ENCODE measurements at places on chromosomes 1 and 21.
A peak's percentile ranks its signal among the peaks of the same experiment; 100 is the strongest.

- peak; percentile 42 for DNase-seq
These were observed 24.7 kb upstream of the POGK start for GRCh38 chr1:166814611-166815010.

DNA sequence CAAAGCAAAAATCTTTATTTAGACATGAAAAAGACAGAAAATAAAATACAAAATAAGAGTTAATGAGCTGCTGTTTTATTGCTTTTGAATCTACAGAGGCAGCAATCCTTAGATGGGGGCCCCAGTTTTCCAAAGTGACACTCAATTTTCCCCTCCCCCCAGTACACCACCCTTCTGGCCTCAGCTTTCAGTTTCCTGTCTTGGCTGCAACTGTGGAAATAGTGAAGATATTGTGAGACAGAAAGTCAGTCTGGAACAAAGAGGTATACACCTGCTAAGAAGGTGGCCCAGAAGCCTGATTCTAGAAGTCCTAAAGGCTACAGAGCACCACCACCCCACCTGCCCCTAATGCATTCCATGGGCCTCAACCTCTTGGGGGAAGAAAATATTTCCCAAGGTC is 1.1 kb upstream of the MTMR11 start:
- no peak for DNase-seq

DNA sequence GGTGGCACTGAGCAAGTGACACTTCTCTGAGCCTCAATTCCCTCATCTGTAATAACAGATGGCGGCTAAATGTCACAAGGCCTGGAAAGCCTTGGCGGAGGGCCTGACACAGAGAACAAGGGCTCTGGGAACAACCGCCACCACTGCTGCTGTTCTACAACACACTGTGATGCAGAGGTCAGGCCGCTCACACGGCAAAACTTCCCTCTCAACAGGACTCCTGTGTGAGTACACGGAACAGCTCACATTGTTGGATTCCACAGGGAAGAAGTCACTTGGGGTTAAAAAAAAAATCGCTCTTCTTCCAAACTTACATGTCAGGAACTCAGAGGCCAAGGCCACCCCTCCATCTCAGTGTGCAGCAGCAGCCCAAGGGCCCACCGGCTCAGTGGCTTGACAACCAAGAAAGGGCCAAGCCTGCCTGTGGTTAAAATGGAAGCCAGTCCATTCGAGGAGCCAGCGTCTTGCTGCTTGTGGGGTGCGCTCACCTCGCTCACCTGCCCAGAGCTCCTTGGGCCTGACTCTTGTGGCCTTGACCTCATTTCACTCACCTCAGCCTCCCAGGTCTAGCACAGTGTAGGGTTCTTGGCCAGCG is 101.1 kb downstream of the RAVER2 start:
- no peak for DNase-seq

GRCh38 chr1:201164645-201165044 is 10.4 kb upstream of the TMEM9 start:
- no peak for DNase-seq

DNA sequence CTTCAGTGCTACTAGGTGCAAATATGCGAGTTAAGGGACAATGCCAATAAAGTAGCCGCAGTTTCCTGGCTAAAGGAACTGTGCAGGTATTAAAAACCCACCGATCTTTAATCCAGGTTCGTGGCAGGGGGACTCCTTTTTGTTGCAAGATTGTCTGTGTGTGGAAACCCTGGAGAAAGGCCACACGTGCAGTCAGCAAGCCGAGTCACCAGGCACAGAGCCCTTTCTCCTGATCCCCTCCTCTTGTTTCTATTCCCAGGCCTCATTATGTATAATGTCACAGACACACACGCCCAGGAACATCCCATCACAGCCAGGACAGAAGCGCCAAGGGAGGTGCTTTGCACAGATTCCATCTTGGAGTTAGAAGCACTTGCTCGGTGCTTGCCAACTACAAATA is 528.9 kb downstream of the KIF26B start:
- DNase-seq = no peak

DNA sequence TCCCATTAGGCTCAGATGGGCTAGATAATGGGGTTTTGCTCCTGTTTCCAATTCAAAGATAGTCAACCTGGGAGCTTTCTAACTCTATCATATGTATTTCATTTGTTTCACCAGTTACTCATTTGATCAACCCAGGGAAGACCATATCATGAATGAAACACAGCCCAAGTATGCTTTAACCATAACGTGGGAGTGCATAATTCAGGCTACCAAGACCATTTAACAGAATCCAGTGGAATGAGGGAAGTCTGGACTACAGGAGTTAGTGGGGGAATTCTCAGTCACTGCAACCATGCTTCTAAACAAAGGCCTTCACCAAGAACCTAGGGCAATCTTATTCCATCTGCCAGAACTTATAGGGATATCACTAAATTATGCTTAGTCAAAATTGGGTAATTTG is 15.0 kb upstream of the SLC16A1 start:
- DNase-seq = no peak

DNA sequence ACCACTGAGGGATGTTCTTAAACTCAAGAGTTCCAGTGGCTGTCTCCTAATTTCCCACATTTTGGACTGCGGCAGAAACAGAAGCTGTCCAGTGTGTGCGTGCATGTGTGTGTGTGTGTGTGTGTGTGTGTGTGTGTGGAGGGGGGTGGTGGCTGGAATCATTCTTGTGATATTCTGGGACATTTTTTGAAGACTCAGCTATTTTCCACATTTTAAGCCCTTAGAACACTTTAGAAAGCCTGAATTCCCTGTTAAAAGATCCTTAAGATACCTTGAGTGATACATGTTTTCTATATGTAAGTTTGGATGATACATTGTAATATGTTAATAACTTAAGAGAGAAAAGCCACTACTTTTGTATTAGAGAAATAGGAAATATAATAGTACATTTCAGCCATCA is 636.4 kb downstream of the PLPP3 start:
- DNase-seq = no peak

GRCh38 chr1:227058321-227058751 is 118.2 kb downstream of the COQ8A start:
- DNase-seq = peak; percentile 32

GRCh38 chr1:207873055-207873890 is 37.7 kb downstream of the CD34 start:
- no peak for DNase-seq

DNA sequence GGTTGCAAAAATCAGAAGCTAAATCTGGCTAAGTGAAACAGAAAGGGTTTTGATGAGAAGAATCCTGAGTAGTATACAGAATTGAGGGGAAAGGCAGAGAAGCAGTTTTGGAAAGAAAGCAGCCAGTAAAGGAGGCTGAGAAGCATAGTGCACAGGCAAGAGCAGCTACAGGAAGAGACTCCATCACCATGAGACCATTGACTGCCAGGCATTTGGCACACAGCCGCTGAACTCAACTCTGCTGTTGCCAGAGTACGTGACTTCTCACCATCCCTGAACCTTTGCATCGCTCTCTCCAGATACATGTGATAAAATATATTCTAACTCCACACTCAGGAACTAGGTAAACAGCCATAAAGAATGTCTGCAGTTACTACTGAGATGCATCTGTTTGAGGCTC is 128.3 kb upstream of the C1orf21 start:
- DNase-seq = no peak

DNA sequence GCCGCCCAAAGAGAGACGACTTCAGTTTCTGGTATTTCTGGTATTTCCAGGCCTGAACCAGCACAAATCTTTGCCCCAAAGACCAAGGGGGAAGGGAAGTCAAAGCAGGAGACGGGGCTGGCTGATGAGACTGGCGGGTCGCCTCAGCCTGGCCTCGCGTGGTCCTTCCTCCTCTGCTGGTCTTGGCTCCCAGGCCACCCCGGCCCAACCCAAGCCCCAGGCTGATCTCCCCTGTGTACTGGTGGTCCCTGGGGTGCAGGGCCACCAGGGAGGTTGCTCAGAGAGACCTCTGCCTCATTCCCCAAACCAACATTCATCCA is 19.9 kb downstream of the WNT4 start:
- DNase-seq = no peak

- no peak for DNase-seq
These were observed 12.3 kb downstream of the TAL1 start for GRCh38 chr1:47219590-47220220.

- peak; percentile 66 for DNase-seq
These were observed 31.8 kb upstream of the FBXO28 start for GRCh38 chr1:224082146-224082545.

GRCh38 chr1:51526248-51526647 is 7.2 kb upstream of the EPS15 start:
- no peak for DNase-seq

GRCh38 chr1:37765916-37766664 is 1.2 kb upstream of the EPHA10 start:
- no peak for DNase-seq

GRCh38 chr1:203274603-203275381 is 30.5 kb upstream of the BTG2 start:
- no peak for DNase-seq

- DNase-seq = no peak
These were observed 110.0 kb downstream of the GRIK3 start for GRCh38 chr1:36924282-36924811.

GRCh38 chr21:40243685-40244084 is 376.4 kb downstream of the PCP4 start:
- DNase-seq = no peak

GRCh38 chr1:211660718-211661222 is 14.7 kb downstream of the NEK2 start:
- no peak for DNase-seq

GRCh38 chr1:115118086-115118485 is 28.8 kb upstream of the TSPAN2 start:
- no peak for DNase-seq

DNA sequence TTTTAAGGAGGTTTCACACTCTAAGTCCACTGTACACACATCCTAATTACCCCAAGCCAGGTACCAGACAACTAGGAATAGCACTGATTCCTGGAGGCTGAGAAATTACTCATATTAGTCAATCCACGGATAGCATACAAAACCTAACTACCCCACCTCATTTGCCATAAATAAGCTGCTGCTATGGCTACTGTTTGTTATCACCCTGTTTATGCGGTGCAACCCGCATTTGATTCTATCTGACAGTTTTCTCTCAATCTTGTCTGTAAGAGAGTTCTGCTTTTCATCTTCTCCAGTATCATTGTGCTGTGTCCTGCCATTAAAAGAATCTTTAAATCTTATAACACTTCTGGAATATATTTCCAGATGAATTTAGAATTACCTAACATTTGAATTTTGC is 1496.5 kb downstream of the PLA2G4A start:
- no peak for DNase-seq

- no peak for DNase-seq
These were observed 7.8 kb upstream of the ACTRT2 start for GRCh38 chr1:3013371-3014049.

DNA sequence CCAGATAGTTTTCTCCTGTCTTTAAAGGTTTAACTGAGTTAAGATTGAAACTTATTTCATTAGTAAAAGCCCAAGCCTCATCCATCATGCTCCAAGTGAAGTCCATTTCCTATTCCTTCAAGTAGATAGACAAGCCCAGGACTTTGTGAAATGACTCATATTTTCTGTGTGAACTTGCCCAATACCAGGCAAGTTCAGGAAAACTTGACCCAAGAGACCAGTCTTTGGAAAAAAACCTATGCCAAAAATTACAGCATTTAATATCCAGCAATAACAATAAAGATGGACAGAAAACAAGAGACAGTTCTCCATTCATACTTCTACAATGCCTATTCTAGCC is 405 bp upstream of the RAB29 start:
- peak; percentile 45 for DNase-seq

DNA sequence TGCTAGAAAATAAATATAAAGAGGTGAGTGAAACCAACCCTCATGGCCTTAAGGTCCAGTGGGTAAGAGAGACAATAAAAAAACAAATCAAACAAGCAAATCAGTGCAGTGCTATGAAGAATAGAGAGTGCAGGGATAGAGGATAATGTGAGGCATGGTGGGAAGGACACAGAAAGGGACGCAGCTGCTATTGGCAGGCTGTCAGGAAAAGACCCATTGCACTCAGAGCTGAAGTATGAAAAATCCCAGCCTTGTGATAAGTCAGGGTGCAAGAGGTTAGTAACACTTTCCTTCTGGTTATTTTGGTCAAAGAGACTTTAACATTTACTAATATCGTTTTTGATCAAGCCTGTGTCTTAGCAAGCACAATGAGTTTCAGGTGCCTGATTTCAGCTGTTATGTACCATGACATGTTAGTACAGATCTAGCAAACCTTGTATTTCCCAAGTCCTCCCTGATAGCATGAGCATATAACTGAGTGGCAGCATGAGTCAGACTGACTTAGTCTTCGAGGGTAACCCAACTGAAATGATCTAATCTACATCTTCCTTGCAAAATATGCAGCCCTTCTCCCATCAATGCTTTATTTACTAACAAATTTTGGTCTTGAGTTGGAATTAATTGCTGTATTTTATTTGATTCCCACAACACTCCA is 31.7 kb downstream of the CHML start:
- no peak for DNase-seq

- no peak for DNase-seq
These were observed 789.0 kb downstream of the PLA2G4A start for GRCh38 chr1:187617776-187618175.

DNA sequence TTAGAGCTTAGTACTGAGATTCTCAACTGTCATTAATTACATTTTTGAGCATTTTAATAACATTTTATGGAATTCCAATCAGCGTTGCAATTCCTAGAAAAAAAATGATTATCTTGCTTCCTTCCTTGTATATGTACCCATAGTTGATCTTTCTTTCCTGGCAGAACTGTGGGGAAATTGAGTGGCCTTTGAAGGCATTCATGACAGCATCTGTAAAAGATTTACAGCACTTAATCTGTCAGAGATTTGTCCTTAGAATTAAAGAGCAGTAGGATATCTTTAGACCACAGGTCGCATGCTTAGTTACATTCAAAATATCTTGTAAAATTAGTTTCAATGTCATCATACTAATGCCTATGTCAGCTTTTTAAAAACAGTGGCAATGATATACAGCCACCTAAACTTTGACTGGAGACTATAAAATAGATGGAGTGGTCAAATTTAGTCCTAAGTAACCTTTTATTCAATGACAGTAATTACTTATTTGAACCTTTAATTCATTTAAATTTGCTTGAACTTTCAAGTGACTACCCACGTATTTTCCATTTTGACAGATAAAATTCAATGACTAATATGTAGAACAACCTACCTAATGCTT is 692.0 kb downstream of the NCAM2 start:
- no peak for DNase-seq

DNA sequence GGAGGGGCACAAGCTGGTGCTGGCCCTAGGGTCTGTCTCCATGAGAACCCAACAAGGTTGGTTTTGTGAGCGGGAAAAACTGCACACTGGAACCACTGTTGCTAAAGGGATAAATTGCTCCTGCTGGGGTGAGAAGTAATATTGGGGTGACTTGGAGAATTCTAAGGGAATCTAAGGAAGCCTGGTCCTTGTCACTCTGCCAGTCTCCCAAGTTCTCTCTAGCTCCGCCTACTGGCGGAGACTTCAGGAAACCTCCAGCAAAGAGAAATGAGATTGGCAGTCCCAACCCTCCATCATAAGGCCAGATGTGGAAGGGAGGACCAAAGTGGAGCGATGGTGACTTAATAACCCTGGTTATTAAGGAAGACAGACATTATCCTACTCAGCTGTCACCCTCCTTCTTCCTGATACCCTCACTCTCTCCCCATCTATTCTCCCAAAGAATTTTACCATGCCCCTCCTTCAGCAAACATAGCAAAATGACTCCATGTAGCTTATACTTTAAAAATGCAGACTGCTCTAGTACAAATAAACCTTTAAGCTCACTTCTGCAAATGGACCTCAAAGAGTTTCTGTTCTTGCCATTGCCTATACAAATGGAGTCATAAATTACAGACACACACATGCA is 2.7 kb downstream of the LCE1F start:
- DNase-seq = no peak

GRCh38 chr1:26529655-26530409 is at the start of gene RPS6KA1:
RPS6KA1 (plus strand) TSS chr1:26529761; CDS start chr1:26529921, 160 bp downstream.
- DNase-seq = no peak
